ENCODE measurements at places on chromosomes 1 and 21.

DNA sequence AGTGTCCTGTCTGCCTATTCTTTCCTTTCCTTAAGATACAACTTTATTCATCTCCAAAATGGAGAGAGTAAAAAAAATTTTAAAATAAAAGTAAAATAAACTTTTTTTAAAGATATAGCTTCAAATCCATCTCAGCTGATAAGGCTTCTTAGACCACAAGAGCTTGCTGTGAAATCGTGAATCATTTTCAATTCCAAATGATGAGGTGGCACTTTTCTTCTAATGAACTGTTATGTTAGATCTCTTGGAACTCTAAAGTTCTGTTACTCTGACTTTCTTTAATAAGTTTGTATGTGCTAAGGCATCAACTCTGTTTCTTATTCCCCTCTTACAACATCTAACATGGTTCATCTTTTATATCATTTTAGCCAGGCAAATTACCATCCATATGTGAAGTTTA is 4.5 kb downstream of the SH3GLB1 start:
- peak; percentile 43 for DNase-seq

- no peak for DNase-seq
These were observed 10.2 kb downstream of the GSTM3 start for GRCh38 chr1:109730666-109731065.

- no peak for DNase-seq
These were observed 62.2 kb downstream of the S100B start for GRCh38 chr21:46542588-46543124.

GRCh38 chr1:84347932-84348555 is 46.5 kb downstream of the SAMD13 start:
- no peak for DNase-seq

DNA sequence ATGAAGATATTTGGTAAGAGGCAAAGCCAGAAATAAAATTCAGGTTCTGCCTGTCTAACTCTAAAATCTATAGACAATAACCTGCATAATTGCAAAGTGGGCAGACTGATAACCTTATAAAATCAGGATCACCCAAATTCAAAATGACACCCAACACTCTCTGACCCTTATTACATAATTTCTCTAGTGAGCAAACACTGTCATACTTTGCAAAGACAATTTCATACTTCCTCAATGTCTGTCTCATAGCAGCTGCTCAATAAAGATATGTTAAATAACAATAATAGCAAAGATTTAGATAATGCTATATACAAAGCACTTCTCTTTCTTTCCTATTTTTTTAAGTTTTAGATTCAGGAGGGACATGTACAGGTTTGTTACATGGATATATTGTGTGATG is 118.5 kb downstream of the UCHL5 start:
- no peak for DNase-seq

DNA sequence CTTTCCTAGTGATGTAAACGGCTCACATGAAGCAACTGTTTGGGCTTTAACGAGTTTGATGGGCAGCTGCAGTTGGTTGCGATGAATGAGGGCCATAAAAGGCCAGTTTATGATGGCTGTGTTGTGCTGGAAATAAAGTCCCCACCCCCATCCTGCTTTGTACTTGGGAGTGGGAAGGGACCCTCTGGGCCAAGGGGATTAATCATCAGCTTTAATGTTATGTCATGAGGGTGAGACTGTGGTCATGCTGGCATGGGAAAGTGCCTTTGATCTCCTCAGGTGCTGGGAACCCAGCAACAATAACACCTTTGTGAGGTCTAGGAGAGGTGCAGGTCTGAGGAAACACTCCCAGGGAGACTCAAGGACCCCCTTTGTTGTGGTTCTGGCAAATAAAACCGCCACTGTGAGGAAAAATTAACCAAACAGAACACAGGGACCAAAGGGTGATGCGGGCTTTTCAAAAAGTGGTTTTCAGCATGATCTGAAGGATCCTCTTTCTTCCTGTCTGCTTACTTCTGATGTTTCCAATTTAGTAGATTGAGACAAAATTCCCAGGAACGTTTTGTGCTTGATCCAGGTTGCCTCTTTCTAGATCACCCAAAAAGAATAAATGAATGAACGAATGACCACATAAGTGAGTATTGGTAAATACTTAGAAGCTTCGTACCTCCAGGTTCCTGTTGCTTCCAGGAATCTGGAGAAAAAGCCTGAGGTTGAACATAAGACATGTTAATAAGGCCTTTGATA is 257.8 kb upstream of the HOOK1 start:
- DNase-seq: no peak

DNA sequence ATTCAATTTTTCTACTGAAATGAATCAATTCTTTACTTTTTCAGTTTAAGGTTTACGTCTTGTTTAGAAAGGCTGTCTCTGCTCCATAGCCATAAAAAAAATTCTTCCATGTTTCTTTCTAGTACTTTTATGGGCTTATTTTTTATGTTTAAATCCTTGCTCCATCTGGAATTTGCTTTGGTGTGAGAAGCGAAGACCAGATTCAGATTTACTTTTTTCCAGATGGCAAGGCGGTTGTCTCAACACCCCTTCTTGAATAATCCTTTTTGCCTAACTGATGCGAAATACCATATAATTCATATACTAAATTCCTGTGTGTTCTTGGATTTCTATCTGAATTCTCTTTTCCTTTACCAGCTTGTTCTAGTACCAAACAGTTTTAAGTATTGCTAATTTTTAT is 101.5 kb downstream of the C1orf94 start:
- no peak for DNase-seq

GRCh38 chr1:201739492-201740085 is 89.4 kb upstream of the IPO9 start:
- DNase-seq: peak; percentile 46

- no peak for DNase-seq
These were observed 54.0 kb downstream of the PIK3CD start for GRCh38 chr1:9705337-9706093.

DNA sequence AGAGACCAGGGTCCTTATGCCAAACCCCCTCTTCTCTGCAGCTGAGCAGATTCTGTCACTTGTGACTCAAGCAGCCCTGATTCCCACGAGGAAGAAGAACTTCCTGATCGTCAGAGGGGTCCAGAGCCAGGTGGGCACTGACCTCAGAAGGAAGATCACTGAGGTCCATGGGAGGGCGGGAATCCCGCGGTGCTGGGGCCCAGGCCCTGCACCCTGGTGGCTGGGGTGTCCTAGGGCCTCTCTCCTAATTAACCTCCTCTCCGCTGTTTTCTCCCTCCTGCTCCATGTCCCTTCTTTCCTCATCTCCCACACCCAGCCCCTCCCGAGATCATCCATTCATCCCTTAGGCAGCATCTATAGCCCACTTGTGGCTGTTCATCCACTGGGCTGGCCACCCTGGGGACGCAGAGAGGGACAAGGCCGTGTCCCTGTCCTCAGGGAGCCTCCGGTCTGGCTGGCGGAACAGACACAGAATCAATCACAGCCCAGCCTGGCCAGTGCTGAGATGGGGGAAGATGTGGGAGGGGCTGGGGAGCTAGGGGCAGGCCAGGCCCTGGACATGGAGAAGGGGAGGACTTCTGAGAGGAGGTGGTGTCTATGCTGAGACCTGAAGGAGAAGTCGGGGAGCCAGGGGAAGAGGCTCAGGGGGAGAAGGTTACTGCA is 638.3 kb downstream of the MATN1 start:
- DNase-seq: no peak

GRCh38 chr1:64472805-64473204 is 2.9 kb downstream of the CACHD1 start:
- DNase-seq: no peak

- no peak for DNase-seq
These were observed 16.7 kb downstream of the RAB3B start for GRCh38 chr1:51973587-51974474.

- DNase-seq: no peak
These were observed 41.6 kb upstream of the GUCA2A start for GRCh38 chr1:42206164-42206563.

GRCh38 chr1:8095584-8095983 is 69.5 kb upstream of the ERRFI1 start:
- no peak for DNase-seq

GRCh38 chr1:152663098-152663497 is at the start of gene LCE2D:
Gene LCE2D (plus strand): TSS chr1:152663380. CDS start chr1:152664106, 726 bp downstream.
- no peak for DNase-seq

GRCh38 chr1:42913426-42914091 is 45.1 kb downstream of the SLC2A1 start:
- peak; percentile 82 for DNase-seq
